ENCODE measurements at places on chromosomes 5 and 9.

- DNase-seq = no peak
These were observed 929 bp upstream of the PLPP6 start for GRCh38 chr9:4661165-4661564.

- DNase-seq = no peak
These were observed 97.4 kb upstream of the TRIM32 start for GRCh38 chr9:116589392-116590354.

DNA sequence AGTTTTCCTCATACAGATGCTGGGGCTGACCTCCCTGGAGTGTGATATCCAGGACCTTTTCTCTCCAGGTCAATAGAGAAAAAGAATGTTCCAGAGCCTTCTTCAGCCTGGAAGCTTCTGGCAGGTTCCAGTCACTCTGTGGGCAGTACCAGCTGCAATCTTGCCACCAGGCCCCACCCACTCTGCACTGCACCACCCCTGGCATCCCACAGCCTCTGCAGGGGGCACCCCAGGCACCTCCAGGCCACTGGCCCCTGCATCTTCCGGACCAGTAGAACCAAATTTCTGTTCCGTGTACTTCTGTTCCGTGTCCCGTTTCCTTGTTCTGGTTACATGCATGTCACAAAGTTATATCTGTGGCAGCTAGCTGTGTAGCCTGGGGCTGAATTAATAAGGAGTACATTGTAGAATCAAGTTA lies 83.3 kb upstream of the ZBTB43 start:
- no peak for DNase-seq

DNA sequence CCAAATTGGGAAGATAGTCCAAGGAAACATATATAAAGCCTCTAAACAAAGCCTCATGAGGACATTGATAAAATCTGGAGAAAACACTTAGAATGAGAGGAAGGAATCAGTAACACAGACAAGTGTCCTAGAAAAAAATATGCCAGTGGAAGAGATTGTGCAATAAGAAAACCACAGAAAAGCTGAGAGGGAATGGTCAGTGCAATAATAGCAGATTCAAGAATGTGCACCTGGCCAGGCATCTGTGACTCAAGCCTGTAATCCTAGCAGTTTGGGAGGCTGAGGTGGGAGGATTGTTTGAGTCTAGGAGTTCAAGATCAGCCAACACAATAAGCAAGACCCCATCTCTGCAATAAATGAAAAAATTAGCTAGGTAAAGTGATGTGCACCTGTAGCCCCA lies 691.2 kb upstream of the CDH6 start:
- no peak for DNase-seq

DNA sequence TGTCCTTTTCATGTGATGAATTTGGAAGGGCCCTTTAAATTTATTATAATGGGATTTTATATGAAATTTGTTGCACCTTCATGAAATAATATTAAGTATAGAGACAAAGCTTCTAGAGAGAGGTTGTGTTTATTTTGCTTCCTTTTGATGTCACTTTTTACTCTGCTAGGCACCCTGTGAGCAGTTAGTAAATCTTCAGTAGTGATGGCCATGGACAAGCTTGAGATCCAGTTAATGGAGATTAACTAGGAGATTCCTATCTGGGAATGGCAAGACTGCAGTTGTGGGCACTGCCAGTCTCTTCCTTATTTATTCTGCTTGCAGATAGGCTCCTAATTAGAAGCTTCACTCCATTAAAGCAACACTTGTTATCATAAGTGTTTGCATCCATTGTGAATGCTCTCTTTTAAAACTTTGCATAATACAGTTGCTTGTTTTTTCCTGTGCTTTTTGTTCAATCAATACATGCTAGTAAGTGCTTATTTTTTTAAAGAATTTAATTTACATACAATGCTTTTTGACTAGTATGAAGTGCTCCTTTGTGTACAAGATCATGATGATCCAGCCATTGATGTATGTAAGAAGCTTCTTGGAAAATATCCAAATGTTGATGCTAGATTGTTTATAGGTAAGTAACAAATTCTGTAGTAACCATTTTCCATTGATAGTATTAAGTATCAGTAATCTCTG lies 25.9 kb downstream of the UGCG start:
- DNase-seq = no peak

DNA sequence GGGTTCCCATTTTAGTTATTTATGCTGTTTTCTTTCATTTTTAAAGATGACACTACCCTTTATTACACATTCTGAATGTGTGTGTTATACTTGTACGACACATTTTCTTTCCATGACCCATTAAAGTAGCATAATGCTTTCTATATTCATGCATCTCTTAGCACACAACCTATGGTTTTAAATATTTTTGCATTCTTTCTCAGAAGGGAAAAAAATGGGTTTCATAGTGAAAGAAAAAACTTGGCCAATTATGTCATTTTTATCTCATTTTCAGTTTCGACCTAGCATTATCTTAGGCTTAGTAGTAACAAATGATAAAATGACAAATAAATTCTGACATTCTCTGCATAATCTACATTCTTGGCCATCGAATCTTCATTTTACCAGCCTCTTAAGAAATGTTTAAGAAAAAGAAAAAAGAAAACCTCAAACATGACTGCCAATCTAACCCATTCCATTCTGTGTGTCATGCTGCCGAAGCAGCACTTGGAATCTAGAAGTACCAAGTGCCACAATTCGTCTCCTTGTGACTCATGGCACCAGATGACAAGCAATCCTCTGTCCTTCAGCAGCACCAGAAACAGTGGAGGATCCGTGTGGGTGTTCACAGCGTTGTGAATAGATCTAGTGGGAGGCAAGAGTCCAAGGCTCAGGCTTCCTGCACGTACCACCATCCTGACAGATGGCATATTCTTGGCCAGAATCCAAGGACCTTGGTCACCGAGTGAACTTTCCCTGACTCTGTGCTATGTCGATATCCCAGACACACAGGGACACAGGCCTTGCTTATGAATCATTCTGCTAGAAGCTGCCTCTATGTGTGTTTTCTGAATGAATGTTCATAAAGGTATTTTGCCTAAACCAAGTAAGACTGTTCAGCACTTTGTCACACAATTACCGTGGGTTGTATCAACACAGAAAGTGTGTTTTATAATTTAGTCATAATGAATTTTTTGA lies 502.7 kb downstream of the NR2F1-AS1 start:
- no peak for DNase-seq

- DNase-seq = no peak
These were observed 59.2 kb upstream of the TRAF1 start for GRCh38 chr9:120985819-120986222.

- no peak for DNase-seq
These were observed 63.9 kb downstream of the PPARGC1B start for GRCh38 chr5:149794041-149794440.

- DNase-seq = no peak
These were observed 135.1 kb downstream of the DROSHA start for GRCh38 chr5:31396611-31397295.

GRCh38 chr9:126671381-126671831 lies 57.7 kb downstream of the LMX1B start:
- DNase-seq = no peak

DNA sequence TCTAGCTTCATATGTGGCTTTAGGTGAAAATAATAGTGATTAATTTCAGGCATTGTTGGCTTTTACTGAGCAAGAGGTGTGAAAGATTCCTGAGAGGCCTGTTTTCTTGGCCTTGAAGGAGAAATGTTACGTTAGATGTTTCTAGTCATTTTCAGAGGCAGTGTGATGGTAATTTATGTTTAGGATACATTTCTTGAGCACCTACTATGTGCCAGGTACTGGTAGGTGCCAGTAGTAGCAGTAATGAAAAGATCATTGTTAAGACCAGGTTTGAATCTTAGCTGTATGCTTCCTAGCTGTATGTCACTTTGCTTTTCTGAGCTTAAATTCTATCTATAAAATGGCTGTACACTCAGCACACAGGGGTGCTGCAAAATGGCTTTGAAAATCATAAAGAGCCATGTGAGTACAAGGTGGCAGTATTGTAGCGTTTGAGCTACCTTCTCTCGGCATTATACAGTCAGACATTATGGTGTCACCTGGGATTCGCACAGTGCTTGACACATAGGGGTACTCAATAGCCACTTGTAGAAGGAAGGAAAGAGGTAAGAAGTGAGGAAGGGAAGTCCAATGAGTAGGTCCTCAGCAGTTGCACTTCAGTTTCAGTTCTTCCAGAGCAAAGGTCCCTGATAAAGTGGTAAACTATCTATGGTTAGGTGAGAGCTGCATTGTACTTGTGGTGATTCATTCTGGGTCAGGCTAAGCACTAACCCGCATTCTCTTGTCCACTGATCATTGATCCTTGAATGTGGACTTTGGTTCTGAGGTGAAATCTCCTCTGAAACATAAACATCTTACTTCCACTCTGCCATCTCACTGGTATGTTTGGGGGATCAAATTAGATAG lies 166.5 kb upstream of the NR3C1 start:
- DNase-seq = no peak

- DNase-seq = no peak
These were observed 4.5 kb upstream of the OTULIN start for GRCh38 chr5:14659821-14660607.

- DNase-seq = no peak
These were observed 1.5 kb downstream of the VDAC1 start for GRCh38 chr5:134003064-134003816.

DNA sequence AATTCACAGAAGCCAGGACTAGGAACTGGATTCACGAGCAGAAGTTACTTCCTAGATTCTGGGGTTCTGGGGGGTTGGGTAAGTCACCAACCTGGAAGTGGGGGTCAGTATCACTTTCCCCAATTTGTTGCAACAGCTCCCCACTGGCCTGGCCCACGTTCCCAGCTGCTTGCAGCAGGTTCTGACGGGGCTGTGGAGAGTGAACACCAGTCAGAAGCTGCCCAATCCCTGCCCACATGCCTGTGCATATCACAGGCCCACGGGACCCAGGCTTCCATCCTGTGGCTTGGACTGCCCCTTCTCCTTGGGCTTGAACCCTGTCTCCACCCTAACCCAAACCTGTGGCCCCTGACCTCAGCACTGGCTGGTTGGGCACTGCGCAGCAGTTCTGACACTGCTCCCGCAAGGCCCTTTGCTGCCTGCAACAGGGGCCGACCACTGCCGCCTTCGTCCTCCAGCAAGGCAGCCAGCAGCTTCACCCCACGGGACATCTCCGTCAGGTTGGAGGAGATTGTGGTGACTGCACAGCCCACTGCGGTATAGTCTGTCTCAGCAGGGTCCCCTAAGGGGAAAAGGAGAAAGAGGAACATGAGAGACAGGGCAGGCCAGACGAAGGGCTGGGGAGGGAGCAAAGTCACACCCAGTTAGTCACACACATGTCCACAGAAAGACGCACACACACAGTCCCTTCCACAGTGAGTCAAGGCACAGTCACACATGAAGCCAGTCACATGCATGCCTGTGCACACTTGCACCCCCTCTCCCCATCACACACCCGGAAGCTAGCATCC lies 13.1 kb downstream of the TLN1 start:
- no peak for DNase-seq

- no peak for DNase-seq
These were observed 63.7 kb upstream of the CXCL14 start for GRCh38 chr5:135642488-135642870.

GRCh38 chr5:72393052-72393451 lies 72.9 kb downstream of the PTCD2 start:
- no peak for DNase-seq

GRCh38 chr5:107594253-107595045 lies 76.3 kb downstream of the EFNA5 start:
- no peak for DNase-seq

- no peak for DNase-seq
These were observed 95.8 kb upstream of the DAP start for GRCh38 chr5:10856683-10857337.

GRCh38 chr9:77594963-77595362 lies 53.2 kb downstream of the GNA14 start:
- DNase-seq = no peak

GRCh38 chr5:612498-613424 lies 621 bp downstream of the CEP72 start:
- DNase-seq = no peak

DNA sequence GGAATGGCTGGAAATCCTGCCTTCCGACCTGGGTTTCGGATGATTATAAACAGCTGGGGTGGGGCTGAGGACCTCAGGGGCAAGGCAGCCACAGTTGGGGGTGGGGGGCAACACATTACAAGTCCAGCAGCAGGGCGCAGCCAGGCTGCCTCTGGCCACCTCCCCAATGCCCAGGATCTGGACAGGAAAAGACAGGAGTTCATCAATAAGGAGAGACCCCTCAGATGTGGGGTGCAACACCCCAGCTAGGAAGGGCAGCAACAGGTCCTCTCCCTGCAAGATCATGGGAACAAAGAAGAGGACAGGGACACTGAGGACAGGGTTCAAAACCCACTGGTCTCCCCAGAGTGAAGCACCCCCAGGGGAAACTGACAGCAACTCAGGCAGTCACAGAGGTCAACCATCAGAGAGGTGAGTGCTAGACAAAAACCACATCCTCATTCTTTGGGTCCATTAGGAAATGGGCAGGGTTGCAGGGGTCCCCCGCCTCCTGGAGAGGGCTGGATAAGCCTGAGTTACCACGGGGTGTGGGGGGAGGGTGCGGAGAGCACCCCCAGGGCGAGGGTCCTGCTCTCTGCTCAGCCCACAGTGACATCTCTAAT lies 33.5 kb downstream of the SEMA4D start:
- no peak for DNase-seq

- DNase-seq = no peak
These were observed 15.8 kb downstream of the CENPP start for GRCh38 chr9:92341578-92341977.

DNA sequence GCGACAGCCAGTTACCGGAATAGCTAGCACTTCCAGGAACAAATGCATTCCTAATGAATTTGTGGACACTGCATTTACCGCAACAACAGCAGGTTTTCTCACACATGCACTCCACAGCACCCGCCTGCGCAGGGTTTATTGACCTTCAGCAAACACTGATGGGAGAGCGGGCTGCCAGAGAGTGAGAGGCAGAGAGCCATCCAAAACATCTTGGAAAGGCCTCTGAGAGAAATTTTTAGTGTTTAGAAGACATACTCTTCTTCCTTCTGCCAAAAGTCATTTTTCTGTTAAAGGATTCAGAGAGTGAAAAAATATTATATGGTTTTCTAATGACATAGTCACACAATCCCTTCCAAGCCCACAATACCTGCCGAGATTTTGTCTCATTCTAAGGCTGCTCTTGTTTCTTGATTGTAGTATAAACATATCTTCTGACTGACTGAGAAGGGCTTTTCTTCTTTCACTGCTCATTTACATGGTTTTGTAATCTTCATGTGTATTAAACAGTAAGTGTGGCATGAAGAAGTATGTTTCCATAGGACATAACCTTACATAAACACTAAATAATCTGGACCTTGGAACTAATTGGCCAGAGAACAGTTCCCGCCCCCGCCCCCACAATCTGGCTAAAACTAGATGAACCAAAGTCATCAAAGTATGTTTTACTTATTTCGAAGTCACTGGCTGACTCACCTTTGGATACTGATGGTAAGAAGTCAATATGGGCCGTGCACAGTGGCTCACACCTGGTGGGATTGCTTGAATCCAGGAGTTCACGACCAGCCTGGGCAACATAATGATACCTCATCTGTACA lies 432.5 kb upstream of the MEF2C start:
- DNase-seq = no peak

GRCh38 chr9:104074876-104075275 lies 19.2 kb upstream of the SMC2 start:
- no peak for DNase-seq

- DNase-seq = no peak
These were observed 456.2 kb upstream of the NMUR2 start for GRCh38 chr5:152861231-152861630.

All from effector memory CD8-positive, alpha-beta T cell (primary cell).